Keratinocyte (primary cell): ENCODE measurements at places on chromosomes 16 and 17. TPM values are rescaled to one million over a fixed set of nuclear protein-coding genes. Genes with fewer than 3 reads are reported as not detected.

NECAB2 gene
- polyA plus RNA-seq, result 0.13 TPM in 1 of 3 replicates, not detected in the others

- no peak for DNase-seq
- peak overlapping the region; percentile 89 for H3K27ac ChIP-seq
- H3K27me3 ChIP-seq, result no peaks in the 10 kb centered on the region
- peak overlapping the region; percentile 95 for H3K4me3 ChIP-seq
- H3K36me3 ChIP-seq, result peaks cover 39% of the 10 kb centered on the region
These were observed 837 bp downstream of the LRRC59 start for GRCh38 chr17:50396261-50397110.

DNA sequence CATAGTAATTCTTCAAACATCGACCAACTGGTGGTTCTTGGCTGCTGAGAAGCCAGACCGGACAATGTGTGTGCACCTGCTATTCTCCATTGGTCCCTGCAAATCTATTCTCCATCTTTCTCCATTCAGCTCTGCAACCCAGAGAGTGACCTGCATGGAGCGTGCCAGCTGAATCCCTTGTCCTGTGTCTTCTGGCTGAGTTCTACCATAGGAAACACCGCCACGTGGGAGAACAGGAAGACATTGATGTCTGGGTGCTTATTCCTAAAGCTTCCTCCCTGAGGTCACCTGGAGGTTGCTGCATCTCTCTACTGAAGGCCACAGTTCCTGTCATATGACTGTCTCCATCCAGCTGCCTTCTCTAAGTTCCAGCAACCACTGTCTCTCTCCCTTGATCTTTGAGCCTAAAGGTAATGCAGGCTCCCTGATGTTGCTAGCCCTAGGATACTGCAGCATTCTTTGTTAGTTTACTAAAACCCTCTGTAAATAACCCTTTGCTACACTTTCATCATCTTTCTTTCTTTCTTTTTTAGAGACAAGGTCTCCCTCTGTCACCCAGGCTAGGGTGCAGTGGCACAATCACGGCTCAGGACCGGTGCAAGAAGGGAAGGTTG is 10.6 kb upstream of the SMG1 start:
- H3K36me3 ChIP-seq, result no peaks in the 10 kb centered on the region
- H3K27me3 ChIP-seq, result no peaks in the 10 kb centered on the region
- no peak for DNase-seq
- no peak overlapping the region for H3K27ac ChIP-seq
- H3K4me1 ChIP-seq, result no peaks in the 10 kb centered on the region

- H3K4me1 ChIP-seq, result no peaks in the 10 kb centered on the region
- H3K4me3 ChIP-seq, result no peak overlapping the region
- peaks cover 24% of the 10 kb centered on the region for H3K27me3 ChIP-seq
These were observed 5.0 kb upstream of the PVALEF start for GRCh38 chr17:81160306-81160705.
